ENCODE measurements at places on chromosomes 1 and 21.

- H3K4me3 ChIP-seq: no peak overlapping the region
- no peaks in the 10 kb centered on the region for H3K4me1 ChIP-seq
- H3K27me3 ChIP-seq: no peaks in the 10 kb centered on the region
Observed at GRCh38 chr21:46009951-46010705, 28.6 kb downstream of the COL6A1 start.

DNA sequence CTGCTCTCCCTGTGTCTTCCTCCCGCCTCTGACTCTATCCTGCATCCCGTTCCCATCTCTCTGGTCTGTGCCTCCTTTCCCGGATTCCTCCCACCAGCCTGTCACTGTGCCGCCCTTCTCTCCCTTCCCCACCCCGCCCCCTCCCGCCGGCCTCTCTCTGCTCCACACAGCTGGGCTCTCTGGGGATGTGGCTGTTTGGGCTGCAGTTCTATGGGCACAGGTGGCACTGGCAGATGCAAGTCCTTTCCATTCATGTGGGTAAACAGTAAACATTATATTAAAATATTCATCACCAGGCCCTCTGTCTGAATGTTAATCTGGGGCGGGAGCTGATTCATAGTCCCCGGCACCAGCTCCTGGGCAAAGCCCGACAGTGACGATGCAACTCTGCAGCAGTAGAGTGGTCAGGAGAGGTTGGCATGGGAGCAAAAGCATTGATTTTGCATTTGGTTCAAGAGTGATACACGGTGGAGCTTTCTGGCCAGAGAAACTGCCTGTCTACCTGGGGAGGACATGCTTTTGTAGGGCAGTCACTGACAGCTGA, 249.3 kb downstream of the TNR start:
- H3K36me3 ChIP-seq: no peaks in the 10 kb centered on the region
- peaks cover 20% of the 10 kb centered on the region for H3K27me3 ChIP-seq
- H3K4me3 ChIP-seq: no peak overlapping the region
- H3K27ac ChIP-seq: no peak overlapping the region

- no peak overlapping the region for H3K4me3 ChIP-seq
- H3K27ac ChIP-seq: no peak overlapping the region
- no peak for DNase-seq
- H3K27me3 ChIP-seq: no peaks in the 10 kb centered on the region
- H3K36me3 ChIP-seq: no peaks in the 10 kb centered on the region
Observed at GRCh38 chr1:101182627-101183387, 54.0 kb upstream of the S1PR1 start.

DNA sequence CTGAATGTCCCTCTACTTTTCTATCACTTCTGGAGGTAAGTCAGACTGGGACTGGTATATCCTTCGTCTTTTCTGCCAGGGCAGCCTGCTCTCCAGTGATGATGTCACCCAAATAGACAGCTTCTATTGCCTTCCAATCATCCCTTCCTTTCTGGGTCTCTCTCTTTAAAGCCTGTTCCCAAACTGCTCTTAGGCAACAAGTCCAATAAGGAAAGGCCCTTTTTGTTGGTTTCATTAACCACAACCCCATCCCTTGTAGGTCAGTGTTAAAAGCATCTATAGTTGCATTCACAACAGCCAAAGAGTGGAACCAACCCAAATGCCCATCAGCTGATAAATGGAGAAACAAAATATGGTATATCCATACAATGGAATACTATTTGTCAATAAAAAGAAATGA, 114.4 kb downstream of the CNIH3 start:
- H3K27me3 ChIP-seq: peaks cover 18% of the 10 kb centered on the region
- no peak overlapping the region for H3K4me3 ChIP-seq
- DNase-seq: no peak
- peaks cover 3% of the 10 kb centered on the region for H3K36me3 ChIP-seq
- H3K27ac ChIP-seq: no peak overlapping the region

DNA sequence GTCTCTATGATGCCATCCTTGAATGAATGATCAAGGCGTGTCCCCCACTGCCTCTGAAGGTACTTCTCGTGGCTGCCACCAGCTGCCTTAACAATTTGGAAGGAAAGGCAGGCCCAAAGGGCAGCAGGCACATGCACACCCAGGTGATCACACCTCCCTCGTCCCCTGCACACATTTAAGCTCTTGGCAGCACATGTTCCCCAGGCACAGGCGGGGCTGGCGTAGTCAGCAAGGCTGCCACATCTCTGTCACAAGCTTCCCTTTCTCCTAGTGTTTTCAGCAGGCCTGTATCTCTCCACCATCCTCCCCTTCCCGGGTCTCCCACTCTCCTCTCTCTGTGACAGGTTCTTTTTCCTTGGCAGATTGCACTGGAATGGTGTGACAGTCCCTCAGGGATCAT, 111.9 kb downstream of the CACNA1E start:
- H3K27ac ChIP-seq: no peak overlapping the region
- H3K4me1 ChIP-seq: no peaks in the 10 kb centered on the region
- DNase-seq: no peak

- H3K27ac ChIP-seq: no peak overlapping the region
- no peak overlapping the region for H3K4me3 ChIP-seq
- DNase-seq: no peak
- H3K27me3 ChIP-seq: peaks cover 20% of the 10 kb centered on the region
- H3K4me1 ChIP-seq: no peaks in the 10 kb centered on the region
- H3K36me3 ChIP-seq: no peaks in the 10 kb centered on the region
Observed at GRCh38 chr1:65670518-65670917, 122.2 kb upstream of the PDE4B start.

GRCh38 chr21:33650929-33651509, 8.7 kb downstream of the ITSN1 start:
- no peaks in the 10 kb centered on the region for H3K36me3 ChIP-seq
- H3K27me3 ChIP-seq: no peaks in the 10 kb centered on the region
- no peak overlapping the region for H3K27ac ChIP-seq
- H3K4me3 ChIP-seq: no peak overlapping the region
- H3K4me1 ChIP-seq: no peaks in the 10 kb centered on the region

- no peaks in the 10 kb centered on the region for H3K27me3 ChIP-seq
- H3K36me3 ChIP-seq: peaks cover 2% of the 10 kb centered on the region
- peak overlapping the region; percentile 59 for H3K27ac ChIP-seq
- H3K4me3 ChIP-seq: no peak overlapping the region
- H3K4me1 ChIP-seq: peaks cover 19% of the 10 kb centered on the region
- DNase-seq: no peak
Observed at GRCh38 chr1:165845569-165845968, 18.2 kb downstream of the UCK2 start.

GRCh38 chr1:1068517-1069055, 5.5 kb downstream of the RNF223 start:
- peaks cover 11% of the 10 kb centered on the region for H3K36me3 ChIP-seq
- H3K4me1 ChIP-seq: peaks cover 10% of the 10 kb centered on the region
- DNase-seq: peak; percentile 46
- H3K27ac ChIP-seq: no peak overlapping the region
- peak overlapping the region; percentile 74 for H3K4me3 ChIP-seq
- H3K27me3 ChIP-seq: no peaks in the 10 kb centered on the region

DNA sequence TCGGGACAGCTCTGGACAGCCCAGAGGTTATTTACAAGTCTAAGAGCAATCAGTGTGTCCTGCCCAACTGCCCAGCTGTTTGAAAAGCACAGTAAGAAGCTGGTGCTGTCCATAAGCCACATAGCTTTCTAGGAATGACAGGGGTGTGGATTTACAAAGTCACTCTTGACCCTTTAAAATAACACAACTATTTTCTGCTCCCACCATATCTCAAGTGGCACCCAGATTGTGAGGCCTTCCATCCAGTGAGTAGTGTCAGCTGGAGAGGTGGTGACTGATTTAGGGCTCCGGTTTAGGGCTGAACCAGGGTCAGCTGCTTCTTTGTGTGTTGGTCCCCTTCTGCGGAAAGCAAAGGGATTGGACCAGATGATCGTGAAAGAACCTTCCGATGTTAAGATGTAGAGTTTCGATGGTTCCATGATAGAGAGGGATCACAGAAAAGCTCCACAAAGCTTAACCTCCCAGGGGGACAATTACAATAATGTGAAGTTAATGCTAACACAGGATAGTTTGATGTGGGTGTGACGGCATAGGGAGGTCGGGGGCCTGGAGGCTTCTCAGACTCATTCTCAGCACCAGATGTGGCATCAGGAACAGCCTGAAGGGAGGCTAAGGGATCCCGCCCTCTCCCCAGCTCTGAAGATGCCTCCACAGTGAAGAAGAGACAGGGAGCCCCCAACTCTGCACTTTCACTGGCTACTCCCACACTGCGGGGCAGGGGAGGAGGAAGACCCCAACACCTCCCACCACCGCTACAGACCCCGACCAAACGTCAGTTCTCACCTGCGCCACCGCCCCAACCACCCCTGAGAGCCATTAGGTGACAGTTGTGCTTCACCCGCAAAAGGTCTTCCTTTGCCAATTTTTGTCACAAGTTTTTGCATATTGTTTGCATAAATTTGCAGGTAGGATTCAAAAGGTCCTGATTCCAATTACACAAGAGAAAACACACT, 40.6 kb downstream of the LRRC3 start:
- no peak for DNase-seq
- H3K36me3 ChIP-seq: no peaks in the 10 kb centered on the region
- no peaks in the 10 kb centered on the region for H3K4me1 ChIP-seq
- no peak overlapping the region for H3K27ac ChIP-seq
- no peak overlapping the region for H3K4me3 ChIP-seq
- H3K27me3 ChIP-seq: peaks cover 50% of the 10 kb centered on the region

GRCh38 chr1:15852828-15853302, 5.4 kb downstream of the SPEN start:
- peaks cover 10% of the 10 kb centered on the region for H3K36me3 ChIP-seq
- DNase-seq: no peak
- H3K27ac ChIP-seq: no peak overlapping the region
- peaks cover 27% of the 10 kb centered on the region for H3K4me1 ChIP-seq
- no peak overlapping the region for H3K4me3 ChIP-seq
- no peaks in the 10 kb centered on the region for H3K27me3 ChIP-seq

DNA sequence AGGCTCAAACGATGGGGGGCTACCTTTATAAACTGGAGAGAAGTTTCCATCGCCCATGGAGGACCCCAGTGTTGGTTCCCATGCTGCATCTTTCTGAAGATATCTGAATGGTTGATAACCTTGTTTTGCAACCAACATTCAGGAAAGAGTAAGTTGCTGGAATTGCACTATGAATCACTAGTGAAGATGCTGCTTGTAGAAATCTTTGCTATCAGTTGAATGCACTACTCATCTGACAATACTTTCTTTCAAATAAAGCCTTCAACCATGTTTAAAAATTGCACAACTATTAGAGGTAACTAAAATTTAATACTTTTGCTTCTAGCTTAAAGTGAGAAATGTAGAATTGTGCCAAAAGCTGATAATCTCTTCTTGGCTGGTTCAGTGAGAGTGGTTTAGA, 86.8 kb upstream of the HIVEP3 start:
- H3K27me3 ChIP-seq: no peaks in the 10 kb centered on the region
- H3K36me3 ChIP-seq: no peaks in the 10 kb centered on the region
- peaks cover 18% of the 10 kb centered on the region for H3K4me1 ChIP-seq
- H3K27ac ChIP-seq: no peak overlapping the region
- H3K4me3 ChIP-seq: no peak overlapping the region

- peaks cover 4% of the 10 kb centered on the region for H3K4me1 ChIP-seq
- no peak for DNase-seq
- no peak overlapping the region for H3K27ac ChIP-seq
- H3K4me3 ChIP-seq: no peak overlapping the region
Observed at GRCh38 chr1:212440419-212440818, 7.7 kb downstream of the NENF start.

DNA sequence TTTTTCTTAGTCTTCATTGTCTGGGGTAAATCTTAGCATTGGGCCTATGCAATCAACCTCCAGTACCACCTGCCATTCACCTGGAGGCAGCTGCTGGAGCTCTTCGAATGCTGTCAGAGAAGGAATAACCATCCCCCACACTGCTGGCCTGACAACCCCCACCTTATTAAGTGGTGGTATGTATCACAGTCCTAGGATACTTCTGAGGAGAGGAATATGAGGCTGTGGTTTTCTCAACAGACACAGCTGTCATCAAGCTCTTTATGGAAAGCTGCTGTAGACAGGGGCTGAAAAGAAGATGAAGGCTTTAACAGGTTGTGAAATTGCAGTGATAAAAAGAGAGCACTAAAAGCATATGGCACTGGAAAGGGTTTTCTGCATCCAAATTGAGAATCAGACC, 61.7 kb downstream of the TSEN15 start:
- DNase-seq: no peak
- H3K36me3 ChIP-seq: peaks cover 9% of the 10 kb centered on the region
- H3K27me3 ChIP-seq: no peaks in the 10 kb centered on the region
- H3K4me3 ChIP-seq: no peak overlapping the region

- no peak overlapping the region for H3K4me3 ChIP-seq
- peaks cover 12% of the 10 kb centered on the region for H3K4me1 ChIP-seq
- peaks cover 96% of the 10 kb centered on the region for H3K36me3 ChIP-seq
- H3K27me3 ChIP-seq: no peaks in the 10 kb centered on the region
Observed at GRCh38 chr1:1788646-1789431, 10.6 kb upstream of the NADK start.

DNA sequence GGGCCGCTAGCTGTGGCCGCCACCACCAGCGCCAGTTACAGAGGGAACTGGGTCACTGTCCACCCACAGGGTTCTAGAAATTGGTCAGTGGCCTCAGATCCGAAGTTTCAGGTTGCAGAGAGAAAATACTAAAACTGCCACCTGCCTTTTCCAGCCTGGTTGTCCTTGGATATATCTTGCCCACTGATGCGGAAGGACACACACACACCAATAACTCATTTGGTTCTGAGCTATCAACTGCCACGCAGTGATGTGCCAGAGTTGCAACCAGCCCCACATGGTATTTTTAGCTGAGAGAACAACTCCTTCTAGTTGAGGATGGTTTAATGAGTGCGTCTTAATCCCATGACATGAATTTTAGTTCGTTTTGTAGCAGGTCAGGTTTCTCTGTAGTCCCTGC, 68.1 kb downstream of the SH3BGR start:
- H3K4me3 ChIP-seq: no peak overlapping the region
- no peak overlapping the region for H3K27ac ChIP-seq
- no peaks in the 10 kb centered on the region for H3K36me3 ChIP-seq
- DNase-seq: no peak
- H3K27me3 ChIP-seq: peaks cover 17% of the 10 kb centered on the region

DNA sequence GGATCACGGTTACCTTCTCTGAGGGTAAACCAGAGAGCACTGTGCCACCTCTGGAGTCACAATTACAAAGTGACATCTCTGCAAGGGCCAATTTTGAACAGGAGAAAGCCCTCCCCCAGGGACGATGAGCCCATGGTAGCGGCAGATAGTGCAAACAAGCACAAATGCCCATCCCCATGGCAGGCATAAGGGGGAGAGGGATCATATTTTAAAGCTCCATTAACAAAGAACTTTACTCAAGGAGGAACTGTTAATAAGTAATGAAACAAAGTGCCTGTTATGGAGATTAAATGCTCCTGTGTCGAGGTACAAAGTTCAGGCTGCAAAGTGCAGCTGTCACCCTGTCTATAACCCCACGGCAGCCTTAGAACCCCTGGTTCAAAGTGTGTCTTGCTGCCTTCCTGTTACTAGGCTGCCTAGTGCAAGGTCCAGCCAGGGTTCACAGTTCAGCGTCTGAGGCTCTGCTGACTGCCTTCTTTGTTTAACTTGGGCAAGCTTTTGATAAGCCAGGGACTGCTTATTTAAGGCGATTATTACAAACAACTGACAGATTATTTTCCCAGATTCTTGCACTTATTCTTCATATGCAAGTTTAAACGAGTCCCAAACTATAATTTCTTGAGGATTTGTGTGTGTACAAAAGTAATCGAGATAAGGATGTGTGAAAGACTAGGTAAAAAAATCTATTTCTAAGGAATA, 75.7 kb upstream of the NRIP1 start:
- DNase-seq: no peak
- no peak overlapping the region for H3K4me3 ChIP-seq
- H3K27me3 ChIP-seq: peaks cover 36% of the 10 kb centered on the region
- H3K36me3 ChIP-seq: no peaks in the 10 kb centered on the region

- H3K27ac ChIP-seq: no peak within 1 kb of the TSS
- H3K27me3 ChIP-seq: no peaks in the 10 kb centered on the region
- H3K4me1 ChIP-seq: peaks cover 30% of the 10 kb centered on the region
- H3K36me3 ChIP-seq: peaks cover 29% of the 10 kb centered on the region
Observed at GRCh38 chr1:235327559-235328270, at the start of gene ARID4B. Gene ARID4B (minus strand): TSS chr1:235328179. CDS start chr1:235326919, 1,260 bp downstream.
